ENCODE measurements at places on chromosomes 3 and 15. TPM values are rescaled to one million over a fixed set of nuclear protein-coding genes. Genes with fewer than 3 reads are reported as not detected.

The GOLGA6L1 gene
- polyA plus RNA-seq, result not detected

The SCAPER gene
- polyA plus RNA-seq, result 3.0 TPM

The GOLGA8Q gene
- 2.6 TPM for polyA plus RNA-seq

The STRIT1 gene
- polyA plus RNA-seq, result not detected

The CHCHD4 gene
- 3.4 TPM for polyA plus RNA-seq

The CMTM8 gene
- polyA plus RNA-seq, result 23.7 TPM

The MYO9A gene
- 1.8 TPM for polyA plus RNA-seq

- peaks cover 13% of the 10 kb centered on the region for H3K4me1 ChIP-seq
- no peaks in the 10 kb centered on the region for H3K36me3 ChIP-seq
- peak overlapping the region; percentile 85 for H3K27ac ChIP-seq
- peak overlapping the region; percentile 98 for H3K4me3 ChIP-seq
- peak; percentile 36 for DNase-seq
These were observed 603 bp downstream of the EIF1B start for GRCh38 chr3:40309925-40310695.

DNA sequence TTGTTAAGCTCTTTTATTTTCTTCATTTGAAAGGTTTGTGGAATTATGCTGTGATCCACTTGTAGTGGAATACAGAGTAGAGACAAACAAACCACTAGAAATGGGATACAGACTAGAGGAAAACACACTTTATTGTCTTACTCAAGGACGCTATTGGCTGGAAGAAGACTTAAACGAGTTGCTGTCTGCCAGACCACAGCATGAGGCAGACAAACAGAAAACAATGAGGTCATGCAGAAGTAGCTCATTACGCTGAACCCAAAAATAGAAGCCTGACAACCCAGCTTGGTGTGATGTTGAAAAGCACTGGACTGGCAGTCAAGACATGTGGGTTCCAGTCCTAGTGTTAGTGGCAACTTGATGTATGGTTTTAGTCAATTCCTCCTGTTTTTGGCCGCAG is 62.4 kb upstream of the P3H2 start:
- H3K4me3 ChIP-seq, result no peak overlapping the region
- H3K36me3 ChIP-seq, result no peaks in the 10 kb centered on the region
- no peak overlapping the region for H3K27ac ChIP-seq
- no peaks in the 10 kb centered on the region for H3K4me1 ChIP-seq
- H3K27me3 ChIP-seq, result no peaks in the 10 kb centered on the region
- no peak for DNase-seq

GRCh38 chr3:133479895-133480669 is 80.2 kb downstream of the BFSP2 start:
- H3K36me3 ChIP-seq, result no peaks in the 10 kb centered on the region
- H3K27me3 ChIP-seq, result no peaks in the 10 kb centered on the region
- H3K27ac ChIP-seq, result peak overlapping the region; percentile 55
- no peak overlapping the region for H3K4me3 ChIP-seq
- H3K4me1 ChIP-seq, result no peaks in the 10 kb centered on the region

DNA sequence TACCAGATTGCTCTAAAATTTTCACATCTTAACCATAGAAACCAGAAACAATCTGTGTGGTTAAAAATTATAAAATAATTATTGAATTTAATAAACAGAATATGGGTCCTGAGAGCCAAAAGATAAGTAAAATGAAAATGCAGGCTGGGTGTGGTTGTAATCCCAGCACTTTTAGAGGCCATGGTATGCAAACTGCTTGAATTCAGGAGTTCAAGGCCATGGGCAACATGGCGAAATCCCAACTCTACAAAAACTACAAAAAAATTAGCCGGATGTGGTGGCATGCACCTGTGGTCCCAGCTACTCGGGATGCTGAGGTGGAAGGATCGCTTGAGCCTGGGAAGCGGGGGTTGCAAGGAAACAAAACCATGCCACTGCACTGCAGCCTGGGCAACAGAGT is 236.1 kb downstream of the STAG1 start:
- H3K36me3 ChIP-seq, result no peaks in the 10 kb centered on the region
- DNase-seq, result no peak
- H3K27me3 ChIP-seq, result no peaks in the 10 kb centered on the region
- H3K27ac ChIP-seq, result no peak overlapping the region
- no peak overlapping the region for H3K4me3 ChIP-seq

GRCh38 chr3:42961633-42962032 is 17.5 kb upstream of the GASK1A start:
- DNase-seq, result no peak
- H3K27ac ChIP-seq, result no peak overlapping the region
- H3K36me3 ChIP-seq, result no peaks in the 10 kb centered on the region
- no peaks in the 10 kb centered on the region for H3K27me3 ChIP-seq
- no peak overlapping the region for H3K4me3 ChIP-seq
- no peaks in the 10 kb centered on the region for H3K4me1 ChIP-seq

- DNase-seq, result no peak
- H3K27me3 ChIP-seq, result no peaks in the 10 kb centered on the region
- no peaks in the 10 kb centered on the region for H3K36me3 ChIP-seq
- H3K4me3 ChIP-seq, result no peak overlapping the region
- H3K4me1 ChIP-seq, result no peaks in the 10 kb centered on the region
- no peak overlapping the region for H3K27ac ChIP-seq
These were observed 331.3 kb upstream of the FRG2C start for GRCh38 chr3:75332794-75333193.

DNA sequence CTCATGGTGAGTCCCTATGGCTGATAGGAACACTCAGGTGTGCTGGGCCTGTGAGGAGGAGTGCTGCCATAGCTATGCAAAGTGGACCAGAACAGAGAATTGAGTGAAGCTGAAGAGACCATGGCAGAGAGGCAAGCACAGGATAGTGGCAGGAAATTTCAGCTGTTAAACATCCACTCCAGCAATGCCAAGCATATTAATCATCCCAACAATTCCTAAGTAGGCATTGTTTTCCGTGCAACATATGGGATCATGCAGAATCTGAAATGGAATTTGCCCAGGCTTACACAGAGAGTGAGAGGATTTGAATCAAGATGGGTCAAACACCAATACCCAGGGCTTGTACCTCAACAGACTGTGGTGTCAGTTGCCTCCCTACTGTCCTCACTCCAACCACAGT is 582.6 kb upstream of the UBE2E2 start:
- no peak overlapping the region for H3K4me3 ChIP-seq
- no peaks in the 10 kb centered on the region for H3K36me3 ChIP-seq
- no peak for DNase-seq
- H3K4me1 ChIP-seq, result no peaks in the 10 kb centered on the region

GRCh38 chr15:75718328-75718727 is 5.7 kb upstream of the CSPG4 start:
- no peaks in the 10 kb centered on the region for H3K4me1 ChIP-seq
- no peak overlapping the region for H3K27ac ChIP-seq
- H3K36me3 ChIP-seq, result no peaks in the 10 kb centered on the region
- H3K27me3 ChIP-seq, result no peaks in the 10 kb centered on the region
- DNase-seq, result no peak

GRCh38 chr15:78177447-78177873 is 28.3 kb downstream of the IDH3A start:
- no peak overlapping the region for H3K27ac ChIP-seq
- H3K36me3 ChIP-seq, result no peaks in the 10 kb centered on the region
- H3K27me3 ChIP-seq, result no peaks in the 10 kb centered on the region
- DNase-seq, result no peak
- H3K4me3 ChIP-seq, result no peak overlapping the region

- no peaks in the 10 kb centered on the region for H3K4me1 ChIP-seq
- H3K4me3 ChIP-seq, result no peak overlapping the region
- H3K27me3 ChIP-seq, result no peaks in the 10 kb centered on the region
- no peak overlapping the region for H3K27ac ChIP-seq
These were observed 32.7 kb downstream of the UBXN7 start for GRCh38 chr3:196399485-196399945.

- DNase-seq, result no peak
- no peaks in the 10 kb centered on the region for H3K36me3 ChIP-seq
- H3K27me3 ChIP-seq, result no peaks in the 10 kb centered on the region
- H3K27ac ChIP-seq, result no peak overlapping the region
- no peaks in the 10 kb centered on the region for H3K4me1 ChIP-seq
These were observed 68.4 kb downstream of the CLDN11 start for GRCh38 chr3:170487031-170487430.

GRCh38 chr3:3196148-3196861 is 16.8 kb upstream of the CRBN start:
- no peaks in the 10 kb centered on the region for H3K27me3 ChIP-seq
- no peak overlapping the region for H3K4me3 ChIP-seq
- H3K27ac ChIP-seq, result no peak overlapping the region
- H3K36me3 ChIP-seq, result no peaks in the 10 kb centered on the region
- no peak for DNase-seq

DNA sequence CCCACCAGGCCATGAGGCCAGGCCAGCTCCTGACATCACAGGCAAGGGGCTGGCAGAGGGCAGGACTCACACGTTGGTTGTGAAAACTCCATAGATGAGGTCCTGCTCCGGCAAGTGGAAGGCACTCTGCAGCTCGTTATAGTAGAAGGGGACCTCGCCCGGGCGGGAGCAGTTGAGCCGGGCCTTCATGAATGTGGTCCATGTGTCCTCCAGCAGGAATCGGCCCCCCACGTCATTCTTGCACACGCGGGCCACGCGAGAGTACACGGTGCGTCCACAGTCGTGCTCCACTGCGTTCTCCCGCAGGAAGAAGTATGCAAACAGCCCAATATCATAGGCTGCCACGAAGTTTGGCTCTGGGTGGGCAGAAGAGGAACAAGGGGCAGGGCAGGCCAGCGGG is 101.2 kb downstream of the SEMA5B start:
- H3K4me1 ChIP-seq, result no peaks in the 10 kb centered on the region
- DNase-seq, result no peak
- no peak overlapping the region for H3K27ac ChIP-seq
- H3K36me3 ChIP-seq, result no peaks in the 10 kb centered on the region

- peaks cover 11% of the 10 kb centered on the region for H3K4me1 ChIP-seq
- H3K27me3 ChIP-seq, result no peaks in the 10 kb centered on the region
- no peak overlapping the region for H3K27ac ChIP-seq
- no peaks in the 10 kb centered on the region for H3K36me3 ChIP-seq
These were observed 4.2 kb downstream of the RPL15 start for GRCh38 chr3:23921052-23921511.

DNA sequence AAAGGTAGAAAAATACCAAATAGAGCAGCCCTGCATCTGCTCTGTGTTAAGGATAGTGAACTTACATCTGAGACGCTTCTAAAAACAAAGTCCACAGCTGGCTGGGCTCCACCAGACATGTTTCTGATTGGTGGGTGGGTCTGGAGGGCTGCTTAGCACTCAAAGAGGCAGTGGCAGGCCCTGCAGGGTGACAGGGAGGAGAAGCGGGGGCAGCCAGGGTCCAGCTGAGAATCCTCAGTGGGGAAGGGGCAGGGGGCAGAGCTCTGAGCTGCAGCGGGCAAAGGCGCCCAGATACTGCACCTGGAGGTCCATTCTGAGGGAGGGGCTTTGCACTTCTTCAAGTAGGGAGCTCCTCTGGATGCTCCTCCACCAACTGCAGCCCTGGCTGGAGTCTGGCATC is 28.1 kb downstream of the PRR23E start:
- DNase-seq, result no peak
- no peak overlapping the region for H3K27ac ChIP-seq
- H3K36me3 ChIP-seq, result no peaks in the 10 kb centered on the region
- H3K4me3 ChIP-seq, result no peak overlapping the region
- H3K27me3 ChIP-seq, result no peaks in the 10 kb centered on the region

DNA sequence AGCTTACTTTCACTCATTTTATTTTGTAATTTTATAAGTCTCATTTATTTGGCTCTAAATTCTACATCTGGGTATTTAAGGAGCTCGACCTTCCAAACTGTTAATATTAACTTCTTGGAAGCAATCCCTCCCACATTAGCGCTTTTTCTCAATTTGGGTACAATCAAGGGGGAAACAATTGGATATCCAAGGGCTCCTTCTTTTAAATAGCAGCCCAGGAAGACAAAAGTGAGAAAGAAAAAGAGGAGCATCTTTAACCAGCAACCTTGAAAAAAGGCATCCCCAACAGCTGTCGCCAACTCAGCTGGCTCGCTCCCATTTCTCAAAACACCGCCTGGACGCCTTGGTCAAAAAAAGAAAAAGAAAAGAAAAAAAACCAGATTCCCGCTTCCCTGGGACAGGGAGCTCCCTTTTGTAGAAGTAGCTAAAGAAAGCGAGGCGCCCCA is 873 bp downstream of the C3orf70 start:
- H3K4me1 ChIP-seq, result peaks cover 3% of the 10 kb centered on the region
- peak overlapping the region; percentile 62 for H3K4me3 ChIP-seq
- peaks cover 34% of the 10 kb centered on the region for H3K27me3 ChIP-seq
- no peak for DNase-seq
- H3K27ac ChIP-seq, result no peak overlapping the region
- no peaks in the 10 kb centered on the region for H3K36me3 ChIP-seq

DNA sequence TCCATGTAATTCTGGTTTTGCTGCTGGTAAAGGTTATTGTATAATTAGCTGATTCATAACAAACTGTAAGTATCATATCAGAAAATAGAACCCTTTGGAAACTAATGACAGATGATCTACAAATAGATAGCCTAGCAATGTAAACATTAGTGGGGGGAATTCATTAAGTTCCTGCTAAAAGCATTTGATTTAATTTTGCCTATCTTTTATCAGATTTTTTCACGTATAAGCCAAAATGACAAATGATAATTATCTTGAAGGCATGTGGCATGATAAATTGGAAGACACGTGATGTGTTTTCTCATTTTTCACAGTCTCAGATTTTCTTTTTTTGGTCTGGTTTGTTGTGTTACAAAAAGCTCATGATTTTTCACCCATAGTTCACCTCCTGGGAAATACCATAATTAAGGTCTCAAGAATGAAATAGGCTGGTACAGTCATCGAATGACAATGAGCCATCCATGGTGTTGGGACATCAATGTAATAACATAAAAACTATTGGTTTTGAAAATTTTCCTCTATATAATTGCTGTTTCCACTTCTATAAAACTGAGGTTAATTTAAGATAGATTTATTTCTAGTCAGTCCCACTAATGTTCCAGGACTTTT is 325.9 kb upstream of the TBL1XR1 start:
- H3K36me3 ChIP-seq, result no peaks in the 10 kb centered on the region
- H3K4me3 ChIP-seq, result no peak overlapping the region
- no peaks in the 10 kb centered on the region for H3K27me3 ChIP-seq
- H3K4me1 ChIP-seq, result peaks cover 8% of the 10 kb centered on the region
- peak overlapping the region; percentile 50 for H3K27ac ChIP-seq

- no peaks in the 10 kb centered on the region for H3K27me3 ChIP-seq
- H3K4me1 ChIP-seq, result peaks cover 5% of the 10 kb centered on the region
- H3K27ac ChIP-seq, result no peak overlapping the region
- DNase-seq, result no peak
- no peaks in the 10 kb centered on the region for H3K36me3 ChIP-seq
These were observed 265.3 kb upstream of the TGFBR2 start for GRCh38 chr3:30341079-30341478.
